ENCODE measurements at places on chromosomes 11 and 22.

DNA sequence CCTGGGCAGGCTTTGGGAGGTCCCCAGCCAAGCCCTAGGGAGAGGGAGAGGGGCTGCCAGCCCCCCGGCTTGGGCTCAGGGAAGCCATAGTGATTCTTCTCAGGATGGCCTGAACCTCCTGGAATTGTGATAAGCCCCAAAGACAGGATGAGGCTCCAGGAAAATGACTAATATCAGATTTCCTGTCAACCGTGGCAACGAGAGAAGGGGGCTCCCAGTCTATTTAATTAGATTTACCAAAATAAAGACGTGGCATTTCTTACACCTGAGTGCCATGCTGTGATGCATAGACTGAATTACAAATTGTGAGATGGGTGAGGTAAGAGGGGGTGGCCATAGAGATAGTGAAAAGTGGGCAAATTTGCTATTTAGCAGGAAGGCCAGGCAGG is 20.4 kb downstream of the SERPINH1 start:
- DNase-seq = no peak

- no peak for DNase-seq
These were observed 15.9 kb downstream of the UBASH3B start for GRCh38 chr11:122671400-122671891.

- no peak for DNase-seq
These were observed 26.5 kb downstream of the ABTB2 start for GRCh38 chr11:34331329-34331728.

DNA sequence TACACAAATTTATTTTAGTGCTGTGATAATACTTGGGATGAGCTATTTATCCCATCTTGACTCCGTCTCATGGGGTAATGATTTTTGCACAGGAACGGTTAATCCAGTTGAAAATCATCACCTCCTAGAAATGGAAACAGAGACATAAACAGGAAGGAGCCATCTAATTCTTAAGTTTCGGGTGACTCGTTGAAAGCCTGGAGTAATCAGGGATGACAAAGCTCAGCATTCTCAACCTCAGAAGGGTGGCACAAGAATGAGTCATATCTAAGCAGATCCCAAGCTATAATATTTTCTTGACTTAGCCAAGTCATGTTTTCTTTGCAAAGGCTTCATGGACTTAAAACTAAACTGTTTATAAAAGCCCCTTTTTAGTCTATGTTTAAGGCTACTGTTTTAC is 280.8 kb upstream of the CCDC90B start:
- DNase-seq = no peak

DNA sequence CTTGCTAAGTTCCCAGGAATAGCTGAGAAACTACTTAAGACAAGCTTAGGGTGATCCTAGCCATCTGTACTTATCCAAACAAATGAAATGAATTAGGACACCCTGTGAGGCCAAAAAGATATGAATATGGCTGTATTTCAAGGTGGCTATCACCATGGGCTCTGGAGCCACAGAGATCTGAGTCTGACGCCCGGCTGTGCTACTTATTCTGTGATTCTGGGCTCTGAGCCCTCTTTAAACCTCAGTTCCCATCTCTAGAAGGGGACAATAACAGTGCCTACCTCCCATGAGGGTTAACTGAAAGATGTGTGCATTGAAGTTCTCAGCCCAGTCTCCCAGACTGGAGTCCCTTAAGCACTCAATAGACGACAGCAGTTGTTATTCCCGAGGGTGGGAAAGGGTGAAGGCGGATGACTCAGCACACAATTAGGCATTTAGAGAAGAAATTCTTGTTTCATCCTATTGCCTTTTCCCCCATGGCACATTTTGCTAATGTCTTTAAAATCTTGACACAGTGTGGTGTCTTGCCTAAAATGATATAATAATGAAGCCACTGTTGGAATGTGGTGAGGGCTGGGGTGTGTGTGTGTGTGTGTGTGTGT is 132.5 kb downstream of the ADAMTS15 start:
- DNase-seq = no peak

DNA sequence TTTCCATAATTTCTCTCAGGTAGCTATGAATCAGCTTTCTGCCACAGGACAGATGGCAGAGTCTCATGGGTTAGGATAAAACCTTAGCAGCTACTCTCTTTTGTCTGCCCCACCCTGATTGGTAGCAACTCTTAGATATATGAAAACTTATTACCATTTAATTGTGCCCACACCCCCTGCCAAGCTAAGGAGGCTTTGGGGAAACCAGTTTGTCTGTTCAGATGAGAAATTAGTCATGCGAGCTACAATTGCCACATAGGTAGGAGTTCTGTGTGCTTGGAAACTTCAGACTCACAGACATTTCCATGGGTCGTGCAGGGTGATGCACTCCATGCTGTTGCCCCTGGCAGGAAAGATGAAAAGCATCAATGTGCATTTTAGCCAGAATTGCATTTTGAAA is 39.9 kb downstream of the CD44 start:
- no peak for DNase-seq

DNA sequence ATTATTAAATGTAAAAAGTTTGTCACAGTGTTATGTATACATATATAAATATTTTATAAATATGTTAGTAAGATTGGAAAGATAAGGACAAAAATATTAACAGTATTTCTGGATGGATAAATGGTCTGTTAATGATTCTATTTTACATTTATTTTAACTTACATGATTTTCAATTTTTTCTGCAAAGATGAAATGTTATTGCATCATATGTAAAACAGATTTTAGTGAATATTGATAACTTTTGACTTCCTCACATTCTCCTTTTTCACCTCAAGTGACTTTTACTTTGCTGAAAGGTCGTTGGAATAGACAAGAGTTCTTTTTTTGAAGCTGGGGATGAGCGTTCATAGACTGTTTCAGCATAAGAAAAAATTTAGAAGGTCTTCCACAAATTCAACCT is 1554.7 kb upstream of the TENM4 start:
- DNase-seq = no peak

DNA sequence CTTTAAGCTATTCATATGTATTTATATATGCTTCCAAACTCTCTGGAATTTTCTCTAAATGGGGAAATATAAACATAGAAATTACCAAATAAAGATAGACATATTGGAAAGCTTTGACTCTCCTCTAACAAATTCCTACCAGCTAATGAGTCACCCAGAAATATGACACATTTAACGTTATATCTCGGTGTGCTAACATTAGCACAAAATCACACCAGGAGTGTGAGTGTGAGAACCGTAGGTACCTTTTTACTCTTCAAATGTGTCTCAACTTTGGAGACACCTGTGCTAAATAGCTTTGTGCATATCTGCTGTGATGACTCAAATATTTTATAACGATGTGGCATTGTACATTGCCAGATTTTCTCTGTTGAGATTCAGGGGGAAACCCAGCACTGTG is 714.4 kb downstream of the METTL15 start:
- DNase-seq = no peak

DNA sequence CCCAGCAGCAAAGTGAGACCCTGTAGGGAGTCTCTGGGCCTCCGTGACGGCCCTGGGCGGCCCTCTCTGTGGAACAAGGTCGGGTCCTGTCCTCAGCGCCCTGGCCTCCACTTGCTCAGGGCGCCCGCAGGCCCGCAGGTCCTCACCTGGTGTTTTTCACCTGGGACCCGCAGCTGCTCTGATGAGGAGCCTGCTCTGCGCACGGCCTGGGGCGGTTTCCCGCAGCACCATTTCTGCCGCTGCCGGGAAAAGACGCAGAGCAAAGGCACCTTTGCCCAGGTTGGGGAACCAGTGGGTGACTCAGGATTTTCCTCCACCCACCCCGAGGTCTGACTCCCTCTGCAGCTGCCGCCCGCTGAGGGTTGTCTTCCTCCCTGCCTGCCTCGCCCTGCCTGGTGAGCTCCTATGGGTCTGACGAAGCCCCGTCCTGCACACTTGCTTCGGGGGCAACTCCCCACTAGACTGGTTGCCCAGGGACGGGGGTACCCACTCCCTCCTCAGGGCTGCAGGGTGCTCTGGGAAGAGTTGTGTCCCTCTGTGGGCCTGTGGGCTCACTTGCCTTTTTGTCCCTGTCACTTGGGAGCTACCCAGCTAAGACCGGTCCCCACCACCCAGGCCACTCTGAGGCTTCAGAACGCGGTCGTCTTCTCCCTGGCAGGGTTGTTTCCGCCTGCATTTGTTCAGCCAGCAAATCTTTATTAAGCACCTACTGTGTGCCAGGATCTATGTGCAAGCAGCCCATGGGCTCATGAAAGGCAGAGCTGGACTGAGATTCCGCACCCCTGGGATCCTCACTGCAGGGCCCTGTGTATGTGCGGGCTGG is 89.5 kb downstream of the KCNQ1 start:
- DNase-seq = no peak

GRCh38 chr11:72778535-72779494 is 15.0 kb downstream of the STARD10 start:
- no peak for DNase-seq
